ENCODE measurements at places on chromosomes 1 and 21.

DNA sequence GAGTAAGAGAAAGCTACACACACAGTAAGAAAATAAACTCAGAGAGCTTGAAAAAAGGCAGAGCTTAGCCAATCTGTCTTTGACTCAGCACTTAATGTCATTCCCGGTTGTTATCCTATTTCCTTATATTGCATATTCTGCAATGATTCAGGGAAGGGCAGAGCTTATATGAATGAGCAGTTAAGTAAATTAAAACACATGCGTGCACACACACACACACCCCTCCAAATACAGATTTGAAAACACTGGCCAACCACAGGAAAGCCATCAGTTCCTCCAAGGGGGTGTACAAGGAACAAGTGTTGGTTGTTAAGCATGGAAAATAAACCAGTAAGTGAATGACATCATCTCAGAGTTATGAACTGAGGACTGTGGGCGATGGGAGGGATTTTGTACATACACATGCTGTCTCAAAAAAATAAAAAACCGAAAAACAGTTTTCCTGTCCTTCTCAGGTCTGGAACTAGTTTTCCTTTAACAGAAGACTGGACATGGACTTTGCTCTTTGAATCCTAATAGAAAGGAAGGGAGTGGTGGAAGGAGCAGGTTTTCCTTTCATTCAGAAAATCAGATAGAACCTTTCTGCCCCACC, 1.0 kb downstream of the IQGAP3 start:
- no peak for DNase-seq

DNA sequence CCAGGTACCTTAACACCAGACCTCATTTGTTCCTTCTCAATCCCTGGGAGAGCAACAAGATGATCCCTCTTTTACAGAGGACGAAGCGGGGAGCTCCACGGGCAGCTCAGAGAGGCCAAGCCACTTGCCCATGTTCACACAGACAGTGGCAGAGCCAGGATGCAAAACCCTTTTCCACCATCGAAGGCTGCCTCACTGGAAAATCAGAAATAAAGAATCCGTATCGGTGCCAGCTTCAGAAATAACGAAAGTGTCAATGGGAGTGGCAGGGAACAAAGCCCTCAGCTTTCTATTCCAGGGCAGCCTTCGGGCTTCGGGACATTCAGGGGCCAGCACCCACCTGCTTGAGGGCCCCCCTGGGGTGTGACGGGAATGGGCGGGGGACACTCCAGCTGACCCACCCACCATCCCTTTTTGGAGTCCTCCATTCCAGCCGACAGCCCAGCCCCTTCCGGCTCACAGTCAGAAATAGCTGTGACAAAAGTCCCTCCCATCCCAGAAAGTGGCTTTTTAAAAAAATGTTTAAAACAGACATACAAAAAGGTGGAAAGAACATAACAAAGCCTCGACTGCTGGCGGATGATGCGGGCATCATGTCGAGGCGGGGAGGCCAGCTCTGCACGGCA, 6.0 kb downstream of the IFFO2 start:
- peak; percentile 84 for DNase-seq

DNA sequence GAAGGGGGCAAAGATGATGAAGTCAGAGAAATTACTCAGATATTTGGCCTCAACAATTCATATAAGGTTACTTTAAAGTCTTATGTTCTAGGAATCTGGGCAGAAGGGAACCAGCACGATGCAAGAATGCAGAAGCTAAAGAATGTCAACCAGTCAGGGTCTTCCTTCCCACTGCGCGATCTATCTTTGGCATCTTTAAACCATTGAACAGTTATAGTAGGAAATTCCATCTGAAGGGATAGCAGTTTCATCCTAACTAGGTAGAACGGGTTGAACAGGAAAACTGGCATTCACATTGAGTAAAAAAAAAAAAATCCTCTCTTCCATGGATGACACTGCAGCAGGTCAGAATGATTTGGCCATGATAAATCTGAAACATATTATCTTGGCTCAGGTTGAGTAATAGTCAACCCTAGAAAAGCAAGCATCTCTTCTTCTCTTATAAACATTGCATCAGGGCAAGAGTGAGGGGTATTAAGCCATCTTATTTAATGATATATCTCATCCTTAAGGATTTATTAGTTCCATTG, 6.3 kb downstream of the CRCT1 start:
- DNase-seq: no peak

DNA sequence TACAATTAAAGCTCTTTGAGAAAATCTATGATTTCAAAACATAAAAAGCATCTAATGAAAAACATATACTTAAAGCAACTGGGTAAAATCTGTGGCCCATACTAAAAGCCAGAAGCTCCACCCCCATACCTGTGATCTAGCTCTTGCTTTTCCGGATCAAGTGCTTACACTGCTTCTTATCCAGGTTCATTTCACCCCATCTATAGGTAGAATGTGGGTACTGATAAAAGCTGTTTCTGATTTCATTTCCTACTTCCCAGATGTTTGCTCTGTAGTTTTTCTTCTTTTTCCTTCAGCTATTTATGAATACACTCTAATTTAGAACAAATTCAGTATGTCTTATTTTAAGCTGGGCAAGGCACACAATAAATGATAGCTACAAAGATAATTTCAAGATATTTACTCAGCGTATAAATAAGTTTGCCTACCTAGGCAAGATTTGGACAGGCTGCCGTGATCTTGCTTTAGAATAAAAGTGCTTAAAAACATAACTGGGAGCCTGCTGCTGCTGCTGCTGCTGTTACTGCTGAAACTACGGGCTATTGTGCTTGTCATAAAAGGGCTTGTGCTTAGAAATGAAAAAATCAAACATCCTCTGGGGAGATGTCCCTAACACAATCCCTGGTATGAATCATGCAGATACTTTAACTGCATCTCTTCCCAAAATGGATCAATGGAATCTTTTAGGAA, 2.1 kb downstream of the SIPA1L2 start:
- DNase-seq: peak; percentile 74

DNA sequence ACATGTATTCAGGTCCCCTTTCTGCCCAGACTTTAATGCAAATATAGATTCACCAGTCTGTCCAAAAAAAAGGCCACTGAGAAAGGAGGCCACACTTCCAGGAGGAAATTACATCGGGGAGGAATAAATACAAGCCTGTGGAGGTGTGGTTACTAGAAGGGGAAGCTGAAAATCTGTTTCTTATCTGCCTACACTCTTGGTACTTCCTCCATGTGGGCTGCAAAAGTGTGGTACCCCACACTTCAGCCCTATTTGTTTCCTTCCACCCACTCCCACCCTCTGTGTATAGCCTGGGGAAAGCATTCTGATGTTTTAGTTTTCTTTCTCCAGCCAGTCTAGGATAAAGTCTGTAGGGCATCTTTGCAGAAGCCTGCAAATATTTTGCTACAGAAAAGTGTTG, 38.4 kb downstream of the UTP25 start:
- DNase-seq: no peak
